ENCODE measurements at places on chromosomes 1 and 21.

GRCh38 chr1:59431566-59432294 is 134.8 kb downstream of the FGGY start:
- DNase-seq: no peak

DNA sequence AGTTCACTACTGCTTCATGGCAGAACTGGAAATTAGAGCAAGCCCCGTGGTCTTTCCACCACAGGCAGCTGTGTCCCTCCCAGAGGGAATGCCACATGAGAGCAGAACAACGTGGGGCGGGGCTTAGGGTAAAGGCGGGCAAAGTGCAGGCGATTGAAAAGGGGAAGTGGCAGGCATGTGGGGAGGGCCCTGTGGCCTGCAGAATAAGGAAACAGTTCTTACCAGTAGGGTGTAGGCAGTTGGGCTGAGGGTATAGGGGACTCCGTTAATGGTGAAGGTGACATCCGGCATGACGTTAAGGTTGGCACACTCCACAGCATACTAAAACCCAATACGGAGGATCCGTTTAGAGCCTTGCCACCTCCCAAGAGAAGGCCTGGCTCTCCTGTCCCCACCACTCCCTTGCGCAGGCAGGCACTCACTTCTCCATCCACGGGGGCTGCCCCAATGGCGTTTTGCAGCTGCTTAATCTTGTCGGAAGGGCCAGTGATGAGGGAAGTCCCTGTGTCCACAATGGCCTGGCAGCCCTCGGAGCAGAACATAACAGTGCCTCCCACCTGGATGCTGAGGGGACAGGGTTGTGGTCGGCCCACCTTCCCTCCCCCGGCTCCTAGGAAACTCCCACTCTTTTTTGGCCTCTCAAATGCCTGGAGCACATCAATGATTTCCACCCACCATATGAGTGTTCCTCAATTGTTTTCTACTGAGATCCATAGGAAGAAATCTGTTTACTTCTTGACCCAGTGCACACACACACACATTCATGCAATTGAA is 9.1 kb upstream of the RAB7B start:
- no peak for DNase-seq

DNA sequence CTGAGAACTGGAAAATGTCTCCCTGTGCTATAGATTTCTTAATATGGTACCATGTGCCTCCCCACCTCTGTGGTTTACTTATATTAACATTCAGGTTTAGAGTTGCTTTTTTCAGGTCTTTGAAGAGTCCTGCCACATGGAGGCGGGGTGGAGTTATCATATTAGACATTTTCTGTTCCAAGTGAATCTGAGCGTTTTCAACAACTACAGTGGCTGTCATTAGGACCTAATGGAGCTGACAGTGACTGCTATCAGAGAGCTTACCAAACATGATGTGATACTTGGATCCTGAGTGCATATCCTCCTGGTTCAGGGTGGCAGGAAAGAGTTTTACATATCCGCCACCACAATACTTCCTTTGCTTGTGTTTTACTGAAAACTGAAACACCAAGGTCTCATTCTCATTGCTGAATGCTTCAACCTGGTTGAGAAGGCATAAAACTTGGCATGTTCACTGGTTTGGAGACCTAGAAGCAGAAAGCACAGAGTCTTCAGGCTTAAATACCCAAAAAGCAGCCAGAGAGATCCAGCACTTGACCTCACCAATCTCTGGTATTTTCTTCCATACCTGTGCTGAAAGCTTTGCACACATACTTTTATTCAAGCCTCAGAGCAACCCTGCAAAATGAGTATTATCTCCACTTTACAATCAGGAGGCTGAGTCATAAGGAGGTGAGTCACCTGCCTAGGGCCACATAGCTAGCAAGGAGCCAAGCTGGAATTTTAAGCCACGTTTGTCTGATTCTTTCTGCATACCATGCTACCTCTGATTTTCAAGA is 47.4 kb upstream of the OSBPL9 start:
- no peak for DNase-seq

- DNase-seq: no peak
Observed at GRCh38 chr1:161157867-161158266, 1.4 kb upstream of the USP21 start.

- DNase-seq: no peak
Observed at GRCh38 chr1:3135744-3136455, 66.9 kb downstream of the PRDM16 start.

DNA sequence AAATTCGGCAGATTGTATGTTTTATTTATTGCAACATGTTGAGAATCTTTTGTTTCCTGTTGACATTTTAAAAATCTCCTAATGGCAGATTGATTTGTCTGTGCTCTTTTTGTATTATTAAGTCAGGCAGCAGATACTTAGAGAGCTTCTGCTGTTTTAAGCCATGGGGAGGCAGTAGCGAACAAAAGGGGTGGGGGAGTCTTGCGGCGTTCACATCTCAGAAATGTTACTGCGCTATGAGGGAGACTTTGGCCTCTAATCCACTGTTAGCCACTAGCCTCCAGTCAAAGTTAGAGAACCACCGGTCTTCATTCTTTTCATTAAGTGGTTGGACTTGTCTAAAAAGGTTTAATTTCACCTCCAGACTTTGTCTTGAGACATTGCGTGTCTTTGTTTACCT is 93.6 kb downstream of the DYRK1A start:
- DNase-seq: no peak

- DNase-seq: no peak
Observed at GRCh38 chr1:14593302-14593701, 5.2 kb upstream of the KAZN start.

GRCh38 chr1:232456714-232457113 is 173.2 kb downstream of the SIPA1L2 start:
- no peak for DNase-seq

GRCh38 chr1:177975588-177976495 is 6.0 kb upstream of the SEC16B start:
- no peak for DNase-seq

DNA sequence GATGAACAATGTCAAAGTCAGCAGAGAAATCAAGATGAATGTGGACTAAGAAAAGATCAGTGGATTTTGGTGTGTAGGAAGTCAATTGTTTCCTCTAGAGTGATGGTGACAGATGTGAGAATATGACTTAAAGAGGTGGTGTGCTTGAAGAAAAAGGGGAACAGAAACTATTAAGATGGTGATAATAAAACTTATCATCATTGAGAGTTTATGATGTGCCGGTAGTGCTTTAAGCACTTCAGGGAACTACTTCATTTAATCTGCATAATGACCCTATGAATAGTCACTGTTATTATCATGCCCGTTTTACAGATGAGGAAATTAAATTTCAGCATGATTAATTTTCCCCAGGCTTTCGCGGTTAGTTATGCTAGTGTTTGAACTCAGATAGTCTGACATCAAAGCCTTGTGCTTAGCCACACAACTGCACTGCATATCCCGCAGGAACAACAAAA is 246.9 kb upstream of the LRRC7 start:
- no peak for DNase-seq

GRCh38 chr1:169012416-169012815 is 94.1 kb upstream of the ATP1B1 start:
- DNase-seq: no peak

DNA sequence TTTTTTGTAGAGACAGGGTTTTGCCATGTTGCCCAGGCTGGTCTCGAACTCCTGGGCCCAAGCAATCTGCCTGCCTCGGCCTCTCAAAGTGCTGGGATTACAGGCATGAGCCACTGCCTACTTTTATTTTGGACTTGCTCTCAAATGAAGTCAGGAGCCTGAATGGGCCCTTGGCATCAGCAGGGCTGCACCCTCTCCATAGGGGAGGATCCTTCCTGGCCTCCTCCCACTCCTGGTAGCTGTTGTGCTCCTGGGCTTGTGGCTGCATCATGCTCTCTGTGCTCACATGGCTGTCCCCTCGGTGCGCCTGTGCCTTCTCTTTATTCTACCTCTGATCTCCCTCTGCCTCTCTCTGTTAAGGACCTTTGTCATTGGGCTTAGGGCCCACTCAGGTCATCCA is 46.4 kb upstream of the DISP3 start:
- no peak for DNase-seq

GRCh38 chr1:41478118-41478748 is 6.2 kb downstream of the EDN2 start:
- no peak for DNase-seq

Measured in activated CD8-positive, alpha-beta memory T cell treated with anti-CD3 and anti-CD28 coated beads for 48 hours (primary cell).